ENCODE measurements at places on chromosomes 1 and 21.

DNA sequence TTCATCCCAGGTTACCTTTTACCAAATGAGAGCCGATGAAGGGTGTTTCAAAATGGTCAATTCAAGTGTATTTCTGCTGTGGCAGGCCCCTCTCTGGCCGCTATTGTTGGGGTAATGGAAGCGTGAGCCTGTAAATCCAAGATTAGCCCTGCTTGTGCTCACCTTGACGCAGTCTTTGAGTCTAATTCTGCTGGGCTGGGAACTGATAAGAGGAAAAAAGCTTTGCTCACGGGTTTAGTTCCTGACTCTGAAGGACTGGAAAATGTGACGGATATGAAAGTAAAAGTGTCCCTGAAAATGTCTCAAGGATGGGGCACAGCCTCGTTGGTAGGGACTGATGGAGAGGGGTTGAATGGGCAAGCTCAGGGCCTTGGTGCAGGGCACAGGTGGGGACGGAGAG lies 125.9 kb upstream of the GALNT2 start:
- DNase-seq, result no peak

GRCh38 chr21:45865106-45865835 lies 116.3 kb upstream of the COL6A1 start:
- DNase-seq, result no peak

DNA sequence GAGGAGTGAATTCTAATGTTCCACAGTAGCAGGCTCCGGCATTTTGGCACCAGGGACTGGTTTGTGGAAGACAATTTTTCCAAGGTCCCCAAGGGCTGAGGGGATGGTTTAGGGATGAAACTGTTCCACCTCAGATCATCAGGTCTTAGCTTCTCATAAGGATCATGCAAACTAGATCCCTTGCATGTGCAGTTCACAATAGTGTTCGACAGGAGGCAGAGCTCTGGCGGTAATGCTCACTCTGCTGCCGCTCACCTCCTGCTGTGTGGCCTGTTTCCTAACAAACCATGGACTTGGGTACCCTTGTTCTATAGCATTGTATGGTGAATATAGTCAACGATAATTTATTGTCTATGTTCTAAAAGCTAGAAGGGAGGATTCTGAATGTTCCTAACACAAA lies 16.6 kb downstream of the CRNN start:
- DNase-seq, result no peak

DNA sequence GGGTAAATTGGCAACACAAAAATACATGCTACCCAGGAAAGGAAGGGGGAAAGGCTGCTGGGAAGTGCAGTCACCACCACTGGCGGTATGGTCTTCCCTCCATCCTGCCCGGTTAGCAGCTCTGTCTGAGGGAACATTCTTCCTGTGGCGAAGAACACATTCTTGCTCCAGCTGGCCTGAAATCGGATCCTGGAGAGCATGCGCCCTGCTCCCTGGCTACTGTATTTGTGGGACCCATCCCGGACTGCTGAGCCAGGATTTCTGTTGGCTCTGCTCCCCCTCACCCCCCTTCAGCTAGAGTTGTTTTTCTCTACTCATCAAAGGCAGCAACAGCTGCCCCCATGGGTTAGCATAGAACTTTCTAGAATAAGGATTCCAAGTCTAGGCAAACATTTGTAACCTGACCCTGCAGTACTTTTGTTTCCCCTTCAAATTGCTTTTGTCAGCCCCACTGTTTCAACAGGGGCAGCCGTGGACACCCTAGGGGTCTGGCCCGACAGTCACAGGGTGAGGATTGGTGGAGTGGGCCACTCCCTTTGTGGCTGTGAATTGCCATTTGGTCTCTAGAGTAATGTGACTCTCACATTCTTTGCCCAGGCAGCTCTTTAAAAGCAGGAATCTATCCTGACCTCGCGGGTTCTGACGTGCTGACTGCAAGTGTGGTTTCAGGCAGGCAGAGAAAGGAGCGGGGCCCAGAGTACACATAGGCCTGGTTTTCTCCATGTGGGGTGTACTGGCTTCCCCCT lies 157.7 kb downstream of the TOMM20 start:
- no peak for DNase-seq

DNA sequence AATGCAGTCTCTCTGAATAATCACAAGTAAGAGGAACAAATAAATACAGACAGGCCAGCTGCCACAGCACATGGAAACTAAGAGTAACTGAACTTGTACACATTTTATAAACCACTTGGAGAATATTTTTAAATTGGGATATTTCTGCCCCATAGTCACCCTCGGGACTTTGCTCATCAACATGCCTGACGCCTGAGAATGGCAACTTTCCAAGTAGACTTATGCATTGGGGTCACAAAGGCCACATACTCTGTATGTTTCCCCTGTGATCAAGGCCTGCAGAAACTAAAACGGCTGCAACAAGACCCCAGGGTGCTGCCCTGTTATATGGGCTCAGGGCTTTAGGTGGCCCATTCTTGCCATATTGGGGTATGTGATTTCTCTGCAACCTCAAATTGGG lies 38.3 kb upstream of the GJA5 start:
- DNase-seq, result no peak

- DNase-seq, result no peak
Observed at GRCh38 chr1:58821309-58821708, 37.5 kb upstream of the JUN start.

DNA sequence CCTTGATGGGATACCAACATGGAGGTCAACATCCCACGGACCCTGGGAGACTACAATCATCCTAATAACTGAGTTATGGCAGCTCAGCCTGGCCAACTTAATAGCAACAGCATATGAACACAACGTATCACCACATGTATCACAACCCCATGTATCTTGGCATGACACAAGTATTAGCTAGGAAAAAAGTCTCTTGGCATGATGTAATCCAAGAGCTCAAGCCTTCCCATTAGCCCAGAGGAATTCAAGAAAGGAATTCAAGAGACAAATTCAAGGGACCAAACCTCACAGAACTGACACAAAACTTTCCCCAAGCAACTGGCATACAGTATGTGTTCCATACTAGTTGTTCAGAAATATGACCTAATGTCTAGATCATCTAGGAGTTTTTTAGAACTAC lies 100.9 kb upstream of the HMGB4 start:
- no peak for DNase-seq

DNA sequence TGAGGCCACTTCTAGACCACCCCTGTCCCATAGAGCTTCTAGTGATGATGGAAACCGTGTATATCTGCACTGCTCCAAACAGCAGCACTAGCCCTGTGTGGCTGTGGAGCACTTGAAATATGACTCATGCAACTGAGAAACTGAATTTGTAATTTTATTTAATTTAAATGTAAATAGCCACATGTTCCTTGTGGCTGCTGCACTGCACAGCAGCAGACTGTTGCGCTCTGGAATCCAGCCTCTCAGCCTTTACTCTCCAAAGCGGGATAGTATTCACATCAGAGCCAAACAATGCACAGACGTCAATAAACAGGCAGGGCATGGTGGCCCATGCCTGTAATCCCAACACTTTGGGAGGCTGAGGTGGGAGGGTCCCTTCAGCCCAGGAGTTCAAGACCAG lies 12.0 kb downstream of the CAPN2 start:
- DNase-seq, result no peak

GRCh38 chr1:101379950-101380349 lies 143.1 kb downstream of the S1PR1 start:
- DNase-seq, result no peak

- no peak for DNase-seq
Observed at GRCh38 chr1:30715216-30715615, 8.2 kb downstream of the MATN1 start.

GRCh38 chr1:29984166-29984861 lies 739.1 kb downstream of the MATN1 start:
- DNase-seq, result no peak

DNA sequence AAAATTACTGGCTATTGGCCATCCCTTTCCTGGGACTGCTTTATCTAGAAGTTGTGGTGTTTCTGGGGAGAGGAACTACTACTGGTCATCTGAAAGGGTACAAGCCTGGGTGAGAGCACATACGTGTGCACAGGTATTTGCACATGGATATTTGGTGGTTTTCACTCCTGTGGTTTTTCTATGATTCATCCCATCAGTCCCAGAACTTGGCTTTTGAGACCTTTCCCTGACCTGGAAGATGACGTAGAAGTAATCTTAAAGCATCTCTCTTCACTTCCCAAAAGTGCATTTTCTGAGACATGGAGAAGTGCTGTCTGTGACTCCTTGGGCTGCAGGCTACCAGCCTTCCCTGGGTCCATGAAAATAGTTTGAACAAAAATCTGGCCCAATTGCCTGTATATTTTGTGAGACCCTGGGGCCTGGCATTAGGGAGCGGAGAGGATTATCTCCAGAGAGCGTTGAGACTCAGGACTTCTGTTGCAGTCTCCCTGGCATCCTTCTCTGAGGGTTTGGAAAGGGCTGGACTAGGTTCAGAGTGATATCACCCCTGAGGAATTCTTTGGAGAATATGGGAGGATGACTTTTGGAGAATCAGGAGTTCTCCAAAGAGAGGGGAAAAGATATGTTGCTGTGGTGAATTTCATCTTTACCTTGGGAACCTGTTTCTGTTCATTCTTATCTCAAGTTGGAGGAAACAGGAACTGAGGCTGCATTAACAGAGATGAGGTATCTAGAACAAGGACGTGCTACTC lies 130.8 kb downstream of the NOS1AP start:
- no peak for DNase-seq

DNA sequence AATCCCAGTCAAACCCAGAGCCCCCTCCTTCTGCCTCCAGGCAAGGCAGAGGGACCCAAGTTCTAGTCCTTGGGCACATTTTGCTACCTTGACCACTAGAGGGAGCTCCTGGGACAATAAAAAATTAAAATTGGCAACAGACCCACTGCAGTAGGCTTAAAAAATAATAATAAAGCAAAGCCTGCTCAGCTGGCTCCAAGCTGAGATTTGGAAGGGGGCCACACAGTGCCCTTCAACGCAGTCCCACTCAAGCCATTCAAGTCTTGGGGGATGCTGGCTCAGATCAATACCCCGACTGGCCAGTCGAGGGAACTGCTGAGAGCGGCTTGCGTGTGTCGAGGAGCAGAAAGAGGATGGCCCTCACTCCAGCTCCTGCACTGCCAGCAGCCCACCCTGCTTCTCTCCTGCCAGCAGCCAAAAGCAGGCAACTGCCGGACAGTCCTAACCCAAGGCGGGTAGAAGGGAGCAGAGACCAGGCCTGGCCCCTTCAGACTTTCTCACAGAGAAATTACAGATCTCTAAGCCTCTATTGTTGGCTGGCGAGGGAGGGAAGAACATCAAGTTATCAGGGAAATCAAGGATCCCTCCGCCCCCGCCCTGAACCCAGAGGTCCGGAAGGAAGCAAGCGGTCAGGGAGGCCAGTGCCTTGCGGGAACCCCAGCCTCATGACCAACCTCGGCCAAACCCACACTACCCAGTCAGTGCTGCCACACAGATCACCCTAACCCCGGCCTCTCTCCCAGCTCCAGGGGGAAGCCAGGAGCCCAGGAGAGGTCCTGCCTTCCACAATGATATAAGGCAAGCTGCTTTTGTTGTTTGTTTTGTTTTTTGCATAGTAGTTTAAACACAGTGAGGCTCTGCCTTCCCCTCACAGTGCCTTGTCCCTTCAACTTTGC lies 4.9 kb upstream of the ALDH4A1 start:
- no peak for DNase-seq

- DNase-seq, result no peak
Observed at GRCh38 chr21:38506661-38507281, 8.5 kb upstream of the ERG start.

DNA sequence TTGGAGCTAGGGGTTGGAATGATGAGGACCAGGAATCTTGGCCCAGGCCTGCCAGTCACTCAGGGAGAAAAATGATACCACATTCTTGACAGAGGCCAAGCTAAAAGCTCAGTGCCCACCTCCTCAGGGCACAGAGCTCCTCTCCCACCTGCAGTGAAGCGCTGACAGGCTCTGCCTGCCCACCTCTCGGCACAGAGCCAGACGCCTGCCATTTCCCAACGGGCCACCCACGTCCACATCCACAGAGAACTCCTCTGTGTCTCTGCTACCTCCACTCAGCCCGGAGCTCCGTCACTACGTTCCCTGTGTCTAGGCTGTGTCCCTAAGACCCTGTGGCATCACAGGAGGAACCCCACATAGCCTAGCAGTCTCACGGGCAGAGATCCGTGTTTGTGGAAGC lies 60.8 kb downstream of the MRPL37 start:
- no peak for DNase-seq

DNA sequence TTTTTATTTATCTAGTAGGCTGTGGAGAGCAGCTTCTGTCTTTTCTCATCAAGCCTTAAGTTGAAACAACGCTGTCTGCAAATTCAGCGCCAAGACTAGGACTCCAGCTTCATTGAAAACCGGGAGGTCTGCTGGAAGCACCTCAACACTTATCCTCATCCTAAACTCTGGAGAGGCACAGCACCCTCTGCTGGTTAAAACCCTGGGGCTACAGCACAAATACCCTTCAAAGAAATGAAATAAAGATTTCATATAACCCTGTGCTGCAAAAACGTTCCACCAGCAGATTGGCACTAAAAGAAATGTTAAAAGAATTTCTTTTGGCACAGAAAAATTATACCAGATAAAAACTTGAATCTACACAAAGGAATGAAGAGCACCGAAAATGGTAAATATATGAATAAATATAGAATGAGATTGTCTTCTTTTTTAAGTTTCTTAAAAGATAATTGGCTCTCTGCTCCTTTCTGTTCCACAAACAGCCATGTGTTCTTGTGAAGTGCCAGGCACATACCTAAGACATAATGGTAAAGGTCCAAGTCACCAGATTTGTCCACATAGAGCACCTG lies 227.7 kb upstream of the SAMSN1 start:
- no peak for DNase-seq

DNA sequence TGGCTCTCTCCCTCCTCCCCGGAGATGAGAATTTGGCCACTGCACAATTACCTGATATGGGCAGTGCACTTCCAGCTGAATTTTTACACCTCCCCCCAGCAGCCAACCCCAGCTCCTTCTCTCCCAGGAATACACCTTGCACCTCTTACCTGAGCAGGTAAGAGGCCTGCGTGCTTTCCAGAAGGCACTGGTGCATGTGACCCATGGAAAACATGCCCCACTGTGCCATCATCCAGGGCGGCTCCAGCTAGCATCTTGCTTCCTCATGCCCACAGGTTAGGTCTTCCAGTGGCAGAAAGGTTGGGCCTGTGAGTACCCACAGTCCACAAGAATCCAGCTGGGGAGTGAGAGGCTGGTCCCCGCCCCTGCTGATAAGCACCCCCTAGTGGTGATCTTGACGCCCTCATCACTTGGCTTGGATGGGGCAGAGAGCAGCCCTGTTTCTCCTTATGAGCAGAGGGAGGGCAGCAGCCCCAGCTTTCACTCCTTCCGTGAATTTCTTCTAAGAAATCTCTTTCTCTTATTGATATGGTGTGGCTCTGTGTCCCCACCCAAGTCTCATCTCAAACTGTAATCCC lies 57.8 kb downstream of the EDARADD start:
- no peak for DNase-seq

DNA sequence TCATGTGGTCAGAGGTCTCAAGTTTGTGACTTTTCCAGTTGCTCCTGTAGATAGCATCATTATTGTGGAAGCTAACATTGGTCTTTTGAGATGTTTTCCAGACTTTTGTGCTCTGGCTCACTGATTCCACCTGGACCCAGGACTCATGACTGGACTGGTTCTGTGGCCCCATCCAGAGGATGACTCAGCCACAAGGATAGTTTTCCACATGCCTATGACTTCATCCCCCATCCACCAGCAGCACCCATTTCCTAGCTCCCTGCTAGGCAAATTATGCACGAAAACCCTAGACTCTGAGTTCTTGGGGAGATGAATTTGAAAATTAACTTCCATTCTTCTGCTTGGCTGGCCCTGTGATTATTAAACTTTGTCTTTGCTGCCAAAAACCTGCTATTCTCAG lies 949.3 kb downstream of the MRPL39 start:
- DNase-seq, result no peak

Measured in forelimb muscle (tissue), 1 donor.